HEK293T (cell line): ENCODE measurements at places on chromosomes 6 and 20.

DNA sequence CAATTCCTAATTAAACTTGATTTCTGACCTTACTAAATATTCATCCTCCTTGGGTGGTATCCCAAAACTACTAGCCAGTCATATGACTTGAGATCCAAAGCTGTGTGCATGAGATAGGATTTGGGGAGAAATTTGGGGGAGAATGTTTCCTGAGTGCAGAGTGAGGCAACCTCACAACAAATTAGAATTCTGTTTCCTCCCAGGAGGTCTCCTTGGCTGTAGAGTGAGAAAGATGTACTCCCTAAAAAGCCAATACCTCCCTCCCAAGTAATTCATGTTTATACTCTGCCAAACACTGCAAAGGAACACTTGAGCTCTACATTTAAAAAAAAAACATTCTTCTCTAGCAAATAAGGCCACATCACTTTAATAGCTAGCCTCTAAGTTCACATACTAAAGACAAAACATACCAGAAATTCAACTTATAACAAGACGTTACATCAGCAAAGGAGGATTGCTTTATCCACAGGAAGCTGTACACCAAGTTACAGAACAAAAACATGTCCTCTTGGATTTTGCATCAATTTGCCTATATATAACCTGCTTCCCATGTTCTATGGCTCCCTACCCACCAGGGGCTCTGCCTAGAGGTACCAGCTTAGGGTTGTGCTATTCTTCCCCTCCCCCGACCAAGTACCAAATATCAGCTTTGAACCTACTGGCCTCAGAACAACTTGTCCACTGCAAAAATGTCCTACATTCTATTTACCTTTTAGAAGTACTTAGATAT lies 15.4 kb upstream of the TMEM30A start:
- DNase-seq: no peak

GRCh38 chr6:169724494-169725124 lies at the start of gene PHF10:
Gene PHF10 (minus strand): TSS chr6:169724500. CDS start chr6:169723931, 569 bp downstream.
- peak; percentile 75 for DNase-seq

DNA sequence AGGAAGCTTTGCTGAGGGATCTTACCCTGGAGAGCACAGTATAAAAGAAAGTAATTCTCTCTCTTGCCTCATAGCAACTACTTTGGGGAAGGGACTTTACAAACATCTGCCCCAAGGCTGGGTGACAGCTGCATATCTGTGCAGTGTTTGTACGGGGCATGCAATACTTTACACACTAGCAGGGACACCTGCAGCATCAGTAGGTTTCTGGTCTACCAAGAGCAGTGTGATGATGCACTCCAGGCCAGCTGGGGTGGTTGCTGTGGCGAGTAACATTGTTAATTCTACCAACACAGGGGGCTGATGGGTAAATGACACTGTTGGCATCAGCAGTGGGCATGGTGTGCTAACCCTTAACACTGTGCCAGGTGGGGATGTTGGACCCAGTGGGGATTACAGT lies 48.0 kb downstream of the ADTRP start:
- no peak for DNase-seq

- DNase-seq: no peak
Observed at GRCh38 chr6:167113047-167113754, 9.7 kb upstream of the CCR6 start.

DNA sequence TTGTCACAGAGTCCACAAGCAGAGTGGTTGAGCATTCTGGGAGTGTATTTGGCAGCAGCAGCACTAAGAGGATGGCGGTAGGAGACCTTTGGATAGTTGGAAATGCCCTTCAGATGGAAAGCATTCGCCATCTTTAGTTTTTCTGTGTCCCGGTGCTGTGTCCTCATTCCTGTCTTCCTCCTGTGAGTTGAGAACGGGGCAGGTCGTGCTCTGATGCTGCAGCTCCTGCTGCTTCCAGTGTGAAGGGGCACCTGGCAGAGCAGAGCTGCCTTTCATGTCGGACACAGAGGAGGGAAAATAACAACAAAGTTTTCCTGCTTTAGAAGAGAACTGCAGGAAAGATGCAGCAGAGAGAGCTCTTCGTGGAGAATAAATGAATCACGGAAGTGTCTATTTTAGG lies 194.8 kb downstream of the SLC24A3 start:
- no peak for DNase-seq

GRCh38 chr20:32089637-32090362 lies 19.7 kb upstream of the TM9SF4 start:
- no peak for DNase-seq

DNA sequence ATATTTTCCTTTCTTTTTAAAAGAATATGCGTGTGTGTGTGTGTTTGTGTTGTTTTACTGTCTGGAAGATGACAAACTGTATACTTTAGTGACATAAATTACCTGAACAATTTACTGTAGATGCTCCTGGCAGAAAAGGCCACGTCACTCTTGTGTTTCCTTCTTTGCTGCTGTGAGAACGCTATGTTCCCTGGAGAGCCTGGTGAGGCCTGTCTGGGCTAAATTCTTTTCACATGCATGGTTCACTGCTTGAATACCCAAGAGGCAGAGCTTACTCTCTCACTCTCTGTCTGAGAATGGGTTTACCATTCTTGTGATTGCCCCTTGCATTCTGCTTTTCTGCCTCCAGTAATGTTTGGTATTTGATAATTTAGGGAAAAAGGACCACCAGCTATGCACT lies 64.3 kb downstream of the EDN1 start:
- DNase-seq: no peak

DNA sequence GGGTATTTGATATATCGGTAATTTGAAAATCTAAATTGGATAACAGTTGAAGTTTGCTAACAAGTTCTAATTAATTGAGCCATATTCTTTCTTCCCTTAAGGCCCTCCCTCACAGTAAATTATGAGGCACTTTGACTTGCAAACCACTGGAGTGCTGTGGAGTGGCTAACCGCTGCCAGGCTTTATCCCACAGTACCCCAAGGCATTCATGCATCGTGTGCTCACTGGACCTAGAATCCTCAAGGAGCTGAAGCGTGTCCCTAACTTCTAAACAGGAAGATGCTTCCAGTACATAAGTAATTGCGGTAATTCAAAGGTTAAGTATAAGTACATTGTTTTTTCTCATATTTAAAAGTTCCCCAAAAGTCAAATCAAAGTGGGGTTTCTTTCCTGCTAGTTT lies 499.9 kb downstream of the TFAP2A start:
- DNase-seq: no peak

DNA sequence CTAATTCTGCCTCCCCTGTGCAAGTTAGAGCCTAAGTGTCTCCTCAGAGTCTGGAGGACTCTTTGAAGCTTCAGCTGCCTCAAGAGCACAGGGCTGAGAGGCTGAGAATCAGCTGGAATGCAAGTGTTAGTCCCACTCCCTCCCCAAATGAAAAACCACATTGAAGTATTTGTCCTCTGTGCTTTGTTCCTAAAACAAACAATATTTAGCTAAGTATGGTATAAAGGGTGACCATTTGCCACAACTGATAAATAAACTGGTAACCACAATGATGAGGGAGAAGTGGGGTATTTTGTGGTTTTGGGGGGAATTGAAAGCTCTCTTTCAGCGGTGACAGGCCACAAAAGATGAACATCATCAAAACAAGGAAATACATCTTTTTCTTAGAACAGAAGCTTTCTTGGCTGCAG lies 91.7 kb upstream of the HDDC2 start:
- DNase-seq: no peak
